Right cardiac atrium (tissue), 5 donors: ENCODE measurements at places on chromosomes 3 and 15. TPM values are rescaled to one million over a fixed set of nuclear protein-coding genes. Genes with fewer than 3 reads are reported as not detected.

DNA sequence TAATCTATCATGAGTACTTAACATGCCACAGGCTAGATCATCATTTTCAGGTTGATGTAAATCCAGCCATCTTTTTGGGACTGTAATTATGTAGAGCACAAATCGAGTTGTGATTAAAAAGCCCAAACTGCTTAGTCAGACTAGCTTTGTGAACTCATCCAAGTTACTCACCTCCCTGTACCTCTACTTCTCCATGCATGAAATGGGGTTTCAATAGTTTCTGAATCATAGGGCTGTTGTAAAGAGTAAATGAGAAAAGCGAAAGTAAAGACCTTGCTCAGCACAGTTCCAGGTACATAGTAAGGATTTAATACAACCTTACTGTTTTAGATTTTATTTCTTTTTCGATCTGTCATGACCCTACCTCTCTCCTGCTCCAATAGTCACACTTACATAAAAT is 85.6 kb upstream of the GAP43 start:
- no peak for DNase-seq

DNA sequence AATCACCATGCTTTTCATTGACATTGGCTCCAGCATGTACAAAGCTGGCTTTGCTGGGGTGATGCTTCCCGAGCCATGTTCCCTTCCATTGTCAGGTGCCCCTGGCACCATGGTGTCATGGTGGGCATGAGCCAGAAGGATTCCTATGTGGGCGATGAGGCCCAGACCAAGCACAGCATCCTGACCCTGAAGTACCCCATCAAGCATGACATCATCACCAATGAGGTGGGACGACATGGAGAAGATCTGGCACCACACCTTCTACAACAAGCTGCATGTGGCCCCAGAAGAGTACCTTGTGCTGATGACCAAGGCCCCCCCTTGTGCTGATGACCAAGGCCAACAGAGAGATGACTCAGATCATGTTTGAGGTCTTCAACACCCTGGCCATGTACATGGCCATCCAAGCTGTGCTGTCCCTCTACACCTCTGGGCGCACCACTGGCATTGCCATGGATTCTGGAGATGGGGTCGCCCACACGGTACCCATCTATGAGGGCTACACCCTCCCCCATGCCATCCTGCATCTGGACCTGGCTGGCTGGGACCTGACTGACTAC is 17.6 kb upstream of the RBP2 start:
- DNase-seq = no peak

DNA sequence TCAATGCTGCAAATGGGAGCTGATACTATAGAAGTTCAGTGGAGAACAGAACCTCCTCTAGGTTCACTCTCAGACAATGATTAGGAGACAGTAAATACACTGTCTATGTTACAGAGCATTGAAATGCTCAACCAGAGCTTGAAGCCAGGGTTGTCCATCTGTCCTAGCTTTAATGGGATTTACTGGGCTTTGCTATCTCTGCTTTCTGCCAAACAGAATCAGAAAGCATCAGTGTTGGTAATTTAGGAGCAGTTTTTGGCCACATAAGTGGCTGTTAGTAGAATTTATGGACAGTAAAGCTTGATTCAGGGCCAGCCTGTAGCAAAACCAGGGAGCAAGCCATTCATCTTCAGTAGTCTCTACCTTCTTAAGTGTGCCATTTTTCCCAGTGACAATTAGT is 396.3 kb downstream of the LSAMP start:
- DNase-seq = no peak

- DNase-seq = no peak
These were observed 109.4 kb upstream of the C15orf61 start for GRCh38 chr15:67411486-67411885.

DNA sequence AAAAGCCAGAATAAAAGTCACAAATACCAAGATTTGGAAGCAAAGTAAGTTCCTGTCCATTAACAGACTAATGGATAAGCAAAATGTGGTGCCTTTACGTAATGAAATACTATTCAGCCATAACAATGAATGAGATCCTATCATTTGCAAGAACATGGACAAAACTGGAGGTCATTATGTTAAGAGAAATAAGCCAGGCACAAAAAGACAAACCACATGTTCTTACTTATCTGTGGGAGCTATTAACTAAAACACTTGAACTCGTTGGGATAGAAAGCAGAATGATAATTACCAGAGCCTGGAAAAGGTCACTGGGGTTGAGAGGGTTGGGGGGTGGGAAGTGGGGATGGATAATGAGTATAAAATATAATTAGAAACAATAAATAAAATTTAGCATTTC is 1015.9 kb downstream of the OTOL1 start:
- no peak for DNase-seq

DNA sequence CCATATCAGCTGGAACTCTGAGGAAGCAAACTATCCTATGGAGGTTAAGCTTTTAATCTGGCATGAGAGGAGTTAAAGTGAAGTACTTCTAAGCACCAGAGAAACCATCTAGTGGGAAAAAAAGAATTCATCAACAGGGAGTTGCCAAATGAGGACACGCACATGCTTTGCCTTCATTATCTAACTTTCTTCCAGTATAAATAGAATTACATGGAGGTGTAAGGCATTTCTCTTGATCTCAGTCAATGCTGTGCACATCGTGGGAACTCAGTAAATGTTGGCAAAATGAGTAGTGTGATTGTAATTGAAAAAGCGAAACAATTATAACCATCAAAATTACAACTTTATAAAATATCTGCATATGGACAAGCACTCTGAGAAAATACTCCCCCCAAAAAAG is 8.0 kb upstream of the GSK3B start:
- no peak for DNase-seq

- no peak for DNase-seq
These were observed 21.2 kb upstream of the SIAH2 start for GRCh38 chr3:150783920-150784746.

GRCh38 chr15:25246641-25247406 is 192.0 kb downstream of the UBE3A start:
- DNase-seq = no peak

- no peak for DNase-seq
These were observed 874 bp downstream of the ZNF662 start for GRCh38 chr3:42906848-42907183.

DNA sequence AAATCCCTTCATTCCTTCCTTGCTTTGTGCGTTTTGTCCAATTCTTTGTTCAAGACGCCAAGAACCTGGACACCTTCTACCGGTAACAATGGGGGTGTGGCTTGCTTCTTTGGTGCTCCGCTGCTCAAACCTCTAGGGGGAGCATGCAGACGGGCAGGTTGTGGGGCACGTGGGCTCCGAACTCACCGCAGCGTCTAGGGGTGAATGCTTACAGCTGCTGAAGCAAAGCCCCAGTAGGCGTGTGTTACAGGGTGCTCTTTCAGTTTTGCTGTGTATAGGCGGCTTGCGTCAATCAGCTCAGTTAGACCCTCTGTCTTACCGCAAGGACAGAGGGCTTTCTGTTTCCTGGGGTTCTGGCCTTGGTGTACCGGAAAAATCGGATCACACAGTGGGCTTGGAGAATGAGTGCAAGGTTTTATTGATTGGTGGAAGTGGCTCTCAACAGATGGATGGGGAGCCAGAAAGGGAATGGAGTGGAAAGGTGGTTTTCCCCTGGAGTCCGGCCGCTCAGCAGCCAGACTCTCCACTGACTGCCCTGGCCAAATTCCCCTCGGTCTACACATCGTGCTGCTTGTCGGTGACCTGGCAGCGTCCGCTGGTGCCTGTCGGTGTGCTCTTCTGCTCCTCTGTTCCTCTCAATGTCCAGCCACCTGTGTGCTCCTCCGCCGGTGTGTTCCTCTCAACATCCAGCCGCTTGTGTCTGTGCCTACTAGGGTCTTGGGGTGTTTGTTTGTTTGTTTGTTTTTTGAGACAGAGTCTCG is 1.2 kb upstream of the LRRC34 start:
- DNase-seq = no peak

DNA sequence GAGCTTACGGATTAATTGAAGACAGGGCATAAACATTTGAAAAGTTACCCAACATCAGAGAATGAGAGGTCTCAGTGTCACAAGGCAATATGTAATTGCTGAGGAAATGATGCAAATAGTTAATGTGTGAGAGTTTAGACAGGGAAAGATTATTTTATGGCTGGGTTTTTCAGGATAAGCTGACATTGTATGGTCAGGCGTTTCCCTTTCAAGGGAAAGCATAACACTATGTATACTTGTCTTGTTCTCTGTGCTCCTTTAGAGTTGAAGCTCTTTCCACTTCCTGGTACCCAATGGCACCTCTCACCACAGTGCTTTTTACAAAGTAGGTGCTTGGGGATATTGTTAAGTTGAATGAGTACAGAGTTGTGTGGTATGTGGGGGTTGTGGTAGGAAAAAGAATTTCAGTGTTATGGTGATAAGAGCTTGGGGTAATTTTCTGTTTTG is 19.9 kb downstream of the IQGAP1 start:
- no peak for DNase-seq

DNA sequence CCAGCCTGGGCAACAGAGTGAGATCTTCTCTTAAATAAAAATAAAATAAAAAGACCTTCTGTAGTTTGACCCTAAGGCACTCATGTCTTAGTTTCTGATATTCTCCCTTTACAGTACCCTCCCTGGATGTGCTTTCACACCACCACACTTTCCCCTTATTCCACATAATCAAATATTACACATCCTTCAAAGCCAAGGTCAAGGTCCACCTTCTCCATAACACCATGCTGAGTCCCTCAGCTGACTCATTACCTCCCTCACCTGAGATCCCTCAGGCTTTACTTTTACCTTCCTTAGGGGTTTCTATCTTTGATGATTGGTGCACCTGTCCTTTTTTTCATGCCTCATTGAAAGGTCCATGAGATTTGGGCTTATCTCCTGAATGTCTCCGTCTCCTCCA is 25.5 kb upstream of the MNS1 start:
- DNase-seq = no peak

- DNase-seq = no peak
These were observed 11.3 kb downstream of the SHISA5 start for GRCh38 chr3:48492461-48493202.

DNA sequence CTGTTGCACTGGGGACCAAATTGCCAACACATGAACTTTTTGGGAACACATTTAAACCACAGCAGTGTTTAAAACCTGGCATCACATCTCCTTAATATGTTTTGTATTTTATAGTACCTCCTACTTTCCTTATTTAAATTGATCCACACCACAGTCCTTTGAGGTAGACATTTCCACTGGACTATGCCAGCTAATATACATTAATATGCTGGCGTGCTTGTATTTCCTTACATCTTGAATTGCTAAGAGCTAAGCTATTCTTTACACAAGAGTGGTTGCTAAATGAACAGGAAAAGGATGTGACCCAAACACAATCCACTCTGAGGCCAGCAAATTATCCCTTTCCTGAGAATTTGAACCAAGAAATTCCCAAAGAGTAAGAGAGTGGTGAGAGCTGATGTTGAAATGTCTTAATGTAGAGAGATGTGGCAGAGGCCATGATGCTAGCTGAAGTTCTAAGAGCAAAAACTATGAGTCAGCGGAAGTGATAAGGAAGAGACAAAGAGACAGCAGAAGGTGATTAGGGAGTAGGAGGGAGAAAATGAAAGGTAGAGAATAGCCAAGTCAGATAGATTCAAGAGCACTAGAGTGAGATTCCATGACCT is 131.2 kb downstream of the CD47 start:
- DNase-seq = no peak

- no peak for DNase-seq
These were observed 2.8 kb upstream of the FAM131A start for GRCh38 chr3:184334470-184335158.

- DNase-seq = no peak
These were observed 219.9 kb downstream of the TCF12 start for GRCh38 chr15:57138349-57138788.

Gene BFSP2
- total RNA-seq = not detected

Gene RPP25
- 5.3 TPM for total RNA-seq

Gene PLAAT1
- total RNA-seq = 17.4 TPM

Gene TMIE
- total RNA-seq = 0.74 TPM

Gene CD96
- total RNA-seq = 0.14 TPM

Gene STAC
- total RNA-seq = 0.31 TPM

Gene SLC6A1
- 2.4 TPM for total RNA-seq
